Omental fat pad (tissue), 4 donors: ENCODE measurements at places on chromosomes 11 and 22.

DNA sequence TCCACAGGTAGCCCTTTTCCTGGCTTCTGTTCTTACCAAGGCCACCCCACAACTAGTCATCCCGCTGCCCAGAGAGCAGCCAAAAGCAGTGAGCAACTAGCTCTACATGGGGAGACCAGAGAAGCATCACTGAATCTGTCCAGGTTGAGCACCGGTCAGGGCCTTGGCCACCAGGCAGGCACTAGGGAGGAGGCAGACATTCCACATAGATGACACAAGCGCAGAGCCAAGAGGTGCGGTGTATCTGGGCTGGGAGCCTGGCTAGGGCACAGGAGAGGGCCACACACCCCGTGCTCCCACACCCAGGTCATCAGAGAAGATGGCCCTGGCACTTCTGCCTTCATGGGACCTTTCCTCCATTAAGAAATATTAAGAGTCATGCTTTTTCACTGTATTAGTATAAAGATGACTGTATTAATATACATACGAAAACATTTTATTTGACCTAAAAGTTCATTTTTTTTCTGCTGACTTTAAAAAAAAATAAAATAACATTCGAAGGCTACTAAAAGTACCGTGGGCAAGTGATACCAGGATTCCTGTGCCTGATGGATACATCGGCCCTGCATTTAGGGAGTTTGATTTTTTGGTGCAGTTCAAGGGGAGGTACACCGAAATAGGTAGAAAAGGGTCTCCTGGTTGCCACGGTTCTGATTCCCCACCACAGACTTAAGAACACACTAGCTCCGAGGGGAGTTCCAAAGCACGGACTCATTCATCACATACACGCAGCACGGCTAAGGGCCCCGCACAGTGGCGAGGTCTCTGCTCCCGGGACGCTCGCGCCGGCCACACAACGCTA is 1.2 kb downstream of the DGCR2 start:
- no peak for DNase-seq

DNA sequence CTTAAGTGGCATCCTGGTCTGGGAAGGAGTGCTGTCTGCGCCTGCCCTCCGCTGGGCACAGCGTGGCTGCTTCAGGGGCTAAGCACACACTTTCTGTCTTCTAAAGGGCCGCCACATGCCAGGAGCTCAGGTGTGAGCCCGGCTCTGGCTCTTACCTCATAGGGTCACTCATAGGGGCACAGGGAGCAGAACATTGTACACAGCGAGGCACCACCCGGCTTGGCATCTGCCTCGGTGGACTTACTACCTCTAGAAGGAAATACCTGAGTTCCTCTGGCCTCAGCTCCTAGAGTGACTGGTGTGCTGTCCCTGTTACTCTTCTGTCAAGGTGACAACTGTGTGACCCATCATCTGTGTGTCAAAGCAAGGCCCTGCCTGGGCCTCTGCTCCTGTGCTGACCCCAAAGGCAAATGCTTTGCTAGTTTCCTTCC is 13.4 kb downstream of the NEAT1 start:
- DNase-seq, result peak; percentile 22

DNA sequence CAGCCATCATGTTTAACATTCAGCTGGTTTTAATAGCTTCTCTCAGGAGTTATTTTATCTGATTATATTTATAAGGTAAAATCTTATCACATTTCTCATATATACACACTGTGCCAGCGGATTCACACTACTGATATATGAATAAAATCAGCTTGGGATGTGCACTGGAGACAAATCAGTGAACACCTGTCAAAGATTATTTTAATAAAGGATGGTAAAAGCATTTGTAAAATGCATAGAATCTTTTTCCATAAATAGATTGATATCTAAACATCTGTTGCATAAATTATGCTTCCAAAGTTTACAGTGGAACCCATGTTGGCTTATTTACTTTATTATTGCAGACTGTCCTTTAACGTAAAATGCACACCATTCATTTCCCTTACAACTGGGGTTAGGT is 1125.8 kb upstream of the CNTN5 start:
- no peak for DNase-seq

DNA sequence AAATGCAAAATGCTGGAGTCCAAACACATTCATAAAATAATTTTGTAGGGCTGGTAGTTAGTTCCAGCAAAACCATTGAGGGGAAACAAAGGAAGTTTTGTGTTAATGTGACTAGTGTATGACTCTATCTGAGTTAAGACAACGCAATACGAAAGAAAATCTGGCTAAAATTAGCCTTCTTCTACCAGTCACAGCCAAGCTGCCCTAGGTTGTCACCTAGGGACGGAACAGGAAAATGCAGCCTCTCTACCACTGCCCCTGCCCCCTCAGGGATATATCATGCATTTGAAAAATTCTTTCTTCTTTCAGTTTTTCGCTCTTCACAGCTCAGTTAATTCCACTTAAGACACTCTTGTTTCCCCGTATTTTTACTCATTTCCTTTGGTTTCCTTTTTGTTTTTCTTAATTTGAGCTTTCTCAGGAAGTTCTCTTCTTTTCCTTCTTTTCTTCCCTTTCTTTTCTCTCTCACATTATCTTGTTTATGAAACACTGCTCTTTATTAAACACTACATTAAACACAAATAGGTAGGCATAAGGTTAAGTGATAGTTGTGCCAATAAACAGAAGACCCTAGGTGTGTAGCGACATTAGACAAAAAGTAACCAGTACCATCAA is 30.6 kb downstream of the KIRREL3 start:
- DNase-seq, result no peak

DNA sequence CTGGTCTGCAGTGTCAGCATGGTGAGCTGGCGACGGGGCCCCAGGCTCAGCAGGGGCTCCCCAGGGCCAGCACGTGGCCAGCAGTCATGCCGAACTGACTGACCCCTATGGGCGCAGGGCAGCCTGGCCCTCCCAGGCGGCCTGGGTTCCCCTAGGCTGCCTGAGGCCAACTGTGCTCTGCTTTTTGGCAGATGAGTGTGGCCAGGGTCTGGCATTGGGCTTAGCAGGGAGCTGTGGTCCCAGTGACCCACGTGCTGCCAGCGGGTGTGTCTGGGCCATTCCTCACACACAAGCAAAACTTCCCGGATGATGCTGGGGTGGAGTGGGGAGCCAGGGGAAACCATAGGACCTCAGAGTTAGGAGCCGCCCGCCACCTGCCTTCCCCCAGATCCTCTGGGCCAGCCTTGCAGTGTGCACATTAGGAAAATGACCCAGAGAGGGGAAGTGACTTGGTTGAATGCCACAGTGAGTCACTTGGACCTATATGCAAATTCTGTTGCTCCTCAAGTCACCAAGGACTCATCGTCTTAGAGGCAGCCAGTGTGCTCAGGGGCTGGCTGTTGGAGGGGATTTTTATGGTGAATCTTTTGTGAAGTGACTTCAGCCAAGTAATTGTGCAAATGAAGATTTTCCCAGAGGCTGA is 6.5 kb downstream of the ADORA2A start:
- no peak for DNase-seq

GRCh38 chr22:31105282-31105929 is 2.0 kb downstream of the SELENOM start:
- DNase-seq, result no peak

DNA sequence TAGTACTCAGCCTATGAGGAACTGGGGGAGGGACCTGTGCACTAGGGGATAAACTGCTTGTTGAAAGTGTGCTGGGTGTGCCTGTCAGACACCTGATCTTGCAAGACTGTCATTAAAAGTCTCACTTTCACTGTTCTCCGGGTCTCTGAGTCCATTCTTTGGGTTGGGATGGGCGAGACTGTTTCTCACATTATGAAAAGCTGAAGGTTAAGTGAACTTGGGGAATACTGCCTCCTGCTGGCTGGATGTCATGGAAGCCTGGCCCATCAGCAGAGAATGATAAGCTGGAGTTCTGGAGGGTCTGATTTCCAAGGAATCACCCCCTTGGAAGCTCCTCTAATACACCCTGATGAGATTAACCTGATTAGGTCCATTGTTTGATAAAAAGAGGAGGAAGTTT is 9.0 kb upstream of the VPREB1 start:
- DNase-seq, result no peak

DNA sequence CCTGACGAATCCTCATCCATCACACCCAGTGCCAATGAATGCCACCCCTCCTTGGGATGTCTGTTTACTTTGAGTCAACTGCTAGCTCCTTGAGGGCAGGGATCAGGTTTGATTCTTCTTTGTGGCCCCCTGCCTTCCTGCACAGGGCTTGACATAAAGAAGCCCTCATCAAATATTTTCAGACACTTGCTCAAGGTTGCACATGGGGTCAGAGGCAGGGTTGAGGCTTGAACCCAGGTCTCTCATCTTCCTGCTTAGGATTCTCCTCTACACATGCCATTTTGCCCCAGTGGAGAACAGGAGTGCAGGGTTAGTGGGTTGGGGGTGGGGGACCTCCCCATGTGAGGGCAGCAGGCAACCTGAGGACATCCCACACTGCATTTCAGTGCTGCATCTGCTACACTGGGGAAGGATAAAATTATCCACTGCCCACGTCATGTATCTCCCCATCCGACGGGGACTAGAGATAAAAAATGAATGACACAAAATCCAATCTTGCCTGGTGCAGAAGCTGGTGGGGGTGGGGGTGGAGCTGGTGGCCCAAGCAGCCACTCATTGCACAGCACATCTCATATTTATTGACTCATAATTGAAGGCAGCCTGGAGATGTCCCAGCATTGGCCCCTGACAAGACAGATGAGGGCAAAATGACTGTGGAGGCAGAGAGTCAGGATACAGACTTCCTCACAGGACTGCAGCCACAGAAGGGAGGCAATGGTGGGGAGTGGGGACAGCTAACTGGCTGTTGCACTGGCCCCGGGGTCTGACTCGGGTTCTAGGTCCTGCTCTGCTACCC is 41.3 kb downstream of the NEU3 start:
- DNase-seq, result no peak

GRCh38 chr11:119167933-119168332 is 592 bp upstream of the NLRX1 start:
- no peak for DNase-seq

- DNase-seq, result peak; percentile 60
Measured at GRCh38 chr22:35840302-35840739, 122.6 kb downstream of the APOL5 start.

GRCh38 chr11:62552485-62553079 is 6.0 kb upstream of the AHNAK start:
- no peak for DNase-seq

- DNase-seq, result peak; percentile 16
Measured at GRCh38 chr22:44571566-44572413, 73.8 kb upstream of the RTL6 start.

GRCh38 chr11:36295926-36296325 is at the start of gene PRR5L:
Gene PRR5L (plus strand): TSS chr11:36296288. CDS start chr11:36401122, 104,834 bp downstream.
- DNase-seq, result no peak

DNA sequence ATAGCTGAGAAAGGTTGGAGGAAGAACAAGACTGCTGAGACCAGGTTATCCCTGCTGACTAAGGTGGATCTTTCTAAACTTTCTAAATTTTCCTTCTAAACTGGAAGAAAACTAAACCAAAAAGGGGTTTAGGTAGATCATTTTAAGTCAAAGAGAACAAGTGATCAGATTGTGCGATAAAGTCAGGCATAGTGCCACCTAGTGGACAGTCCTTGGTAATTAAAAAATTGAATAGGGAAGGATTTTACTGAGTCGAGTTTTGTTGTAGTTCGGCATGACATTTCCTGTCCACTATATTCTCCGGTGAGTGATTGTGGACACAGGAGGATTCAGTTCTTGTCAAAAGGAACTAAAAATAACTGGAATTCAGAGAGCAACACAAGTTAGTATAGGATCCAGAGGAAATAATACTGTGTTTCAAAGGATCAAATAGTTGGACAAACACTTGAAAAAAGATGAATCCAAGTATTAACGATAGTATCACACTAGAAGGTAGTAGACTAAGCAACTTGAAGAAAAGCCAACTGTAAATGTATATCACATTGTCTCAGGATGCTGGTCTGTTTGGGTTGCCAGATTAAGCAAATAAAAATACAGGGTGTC is 1236.4 kb downstream of the FAM181B start:
- no peak for DNase-seq

DNA sequence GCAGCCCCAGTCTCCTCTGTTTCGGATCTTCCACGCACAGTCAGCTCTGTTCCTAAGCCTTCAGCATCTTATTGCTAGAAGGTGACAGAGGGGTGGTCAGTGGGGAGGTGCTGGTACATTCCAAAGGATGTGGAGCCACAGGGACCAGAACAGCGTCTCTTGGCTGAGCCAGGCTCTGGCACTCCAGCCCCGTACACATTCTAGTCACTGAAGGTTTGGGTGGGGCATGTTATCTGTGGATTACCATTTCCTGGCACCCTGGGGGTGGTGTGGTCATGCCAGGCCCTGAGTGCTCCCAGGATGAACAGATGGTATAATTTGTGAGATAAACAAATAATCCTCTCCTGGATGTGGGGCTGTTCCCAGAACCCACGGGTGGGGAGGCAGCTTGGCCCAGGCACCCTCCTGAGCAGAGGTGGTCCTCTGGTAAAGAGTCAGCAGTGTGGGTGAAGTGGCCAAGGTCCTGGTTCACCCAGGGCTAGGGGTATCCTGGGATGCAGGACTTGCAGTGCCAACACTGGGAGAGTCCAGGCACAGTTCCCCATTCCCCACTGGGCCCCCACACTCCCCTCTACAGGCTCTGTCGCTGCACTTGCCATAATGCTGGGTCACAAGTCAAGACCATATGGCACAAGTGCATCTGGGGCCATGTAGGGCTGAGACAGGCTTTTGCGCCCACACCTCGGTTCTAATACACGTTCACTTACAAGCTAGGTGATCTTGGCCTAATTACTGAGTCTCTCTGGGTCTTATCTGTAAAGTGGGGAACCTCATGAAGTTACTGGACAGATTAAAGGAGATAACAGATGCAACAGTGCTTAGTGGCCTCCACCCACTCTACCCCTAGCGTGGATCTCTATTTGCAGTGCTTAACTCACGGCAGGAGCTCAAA is 33.0 kb downstream of the DKK3 start:
- no peak for DNase-seq

- no peak for DNase-seq
Measured at GRCh38 chr11:44941259-44942021, 9.2 kb downstream of the TP53I11 start.

DNA sequence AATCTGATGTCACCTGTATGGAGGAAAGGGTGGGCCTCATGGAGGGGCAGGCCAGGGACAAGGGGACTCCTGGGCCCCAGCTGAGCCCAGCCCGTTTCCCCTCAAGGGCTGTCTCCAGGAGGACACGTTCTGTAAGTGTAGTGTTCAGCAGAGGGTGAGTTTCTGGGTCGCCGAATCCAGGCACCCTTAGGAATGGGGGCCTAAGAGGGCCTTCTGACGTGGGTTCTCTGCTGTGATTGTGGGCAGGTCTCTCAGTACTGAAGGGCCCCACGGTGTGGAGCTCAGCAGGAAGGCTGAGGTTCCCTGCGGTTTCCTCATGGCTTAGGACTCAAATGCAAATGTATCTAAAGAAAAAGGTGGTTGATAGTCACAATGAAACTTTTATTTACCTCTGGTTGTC is 6.5 kb downstream of the PTDSS2 start:
- DNase-seq, result no peak
